ENCODE measurements at places on chromosomes 4 and X.

DNA sequence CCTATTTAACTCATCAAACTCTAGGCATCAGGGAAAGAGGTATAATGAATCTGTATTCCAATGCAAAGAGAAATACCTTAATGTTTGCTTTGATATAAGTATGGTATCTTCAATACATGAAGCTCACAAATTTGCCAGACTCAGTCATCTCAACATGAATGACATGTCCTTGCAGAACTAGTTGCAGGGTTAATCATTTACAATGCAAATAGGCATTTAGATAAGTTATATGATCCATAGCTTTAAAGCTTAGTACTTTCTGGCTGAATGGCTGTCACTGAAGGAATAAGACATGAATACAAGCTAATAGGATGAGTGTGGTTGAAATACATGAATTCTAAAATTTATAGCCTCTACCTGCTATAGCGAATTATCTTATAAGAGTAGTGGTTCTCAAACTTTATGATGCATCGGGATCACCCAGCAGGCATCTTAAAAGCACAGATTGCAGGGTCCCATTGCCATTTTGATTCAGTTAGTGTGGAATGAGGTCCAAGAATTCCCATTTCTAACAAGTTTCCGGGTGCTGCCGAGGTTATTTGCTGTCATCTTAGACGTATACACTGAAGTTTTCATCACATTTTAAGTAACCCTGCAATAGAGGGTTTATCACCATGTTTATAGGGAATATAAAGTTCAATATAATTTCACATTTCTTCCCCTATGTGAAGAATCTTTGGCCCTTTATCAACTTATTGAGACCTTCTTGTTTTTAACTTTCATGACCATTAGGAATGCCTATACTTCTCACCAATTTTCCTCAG is 439.2 kb downstream of the ARHGAP24 start:
- DNase-seq = no peak

GRCh38 chrX:132648895-132649294 is 160.1 kb upstream of the MBNL3 start:
- no peak for DNase-seq

- no peak for DNase-seq
These were observed 232.2 kb upstream of the SLIT2 start for GRCh38 chr4:20019310-20020015.

DNA sequence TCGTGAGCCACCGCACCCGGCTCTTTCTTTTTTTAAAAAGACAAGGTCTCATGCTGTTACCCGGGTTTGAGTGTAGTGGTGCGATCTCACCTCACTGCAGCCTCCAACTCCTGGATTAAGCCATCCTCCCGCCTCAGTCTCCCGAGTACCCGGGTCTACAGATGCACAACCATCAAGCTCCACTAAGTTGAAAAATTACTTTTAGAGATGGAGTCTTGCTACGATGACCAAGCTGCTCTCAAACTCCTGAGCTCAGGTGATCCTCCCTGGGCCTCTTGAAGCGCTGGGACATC is 2.0 kb downstream of the SLC25A6 start:
- DNase-seq = no peak

DNA sequence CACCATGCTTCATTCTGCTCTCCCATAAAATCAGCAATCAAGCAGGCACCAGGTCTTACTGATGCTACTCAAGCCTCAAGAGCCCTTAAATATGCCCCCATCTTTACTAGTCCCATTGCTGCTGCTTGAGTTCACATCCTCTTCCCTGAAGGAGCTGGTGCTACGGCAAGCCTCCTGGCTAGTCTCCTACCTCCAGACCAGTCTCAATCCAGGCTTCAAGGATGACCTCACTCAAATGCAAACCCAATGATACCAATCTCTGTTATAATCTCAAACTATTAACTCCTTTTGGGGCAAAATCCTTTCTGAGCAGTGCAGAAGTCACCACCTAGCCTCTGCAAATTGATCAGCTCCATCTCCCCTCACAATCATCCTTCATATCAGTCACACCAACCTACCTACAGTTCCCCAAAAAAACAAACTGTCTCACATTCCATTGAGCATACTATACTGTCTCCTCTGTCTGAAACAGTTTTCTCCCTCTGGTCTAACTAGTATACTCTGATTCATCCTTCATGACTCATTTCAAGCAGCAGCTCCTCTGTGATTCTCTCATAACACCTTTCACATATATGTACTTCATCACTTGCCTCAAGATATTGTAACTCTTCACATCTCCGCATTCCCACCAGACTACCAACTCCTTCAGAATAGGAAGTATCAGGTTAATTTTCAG is 30.0 kb downstream of the PAPSS1 start:
- DNase-seq = no peak

- peak; percentile 35 for DNase-seq
These were observed 45.6 kb downstream of the SMARCA5 start for GRCh38 chr4:143558823-143559756.

GRCh38 chr4:181962321-181962720 is 280.9 kb upstream of the TENM3 start:
- DNase-seq = no peak

DNA sequence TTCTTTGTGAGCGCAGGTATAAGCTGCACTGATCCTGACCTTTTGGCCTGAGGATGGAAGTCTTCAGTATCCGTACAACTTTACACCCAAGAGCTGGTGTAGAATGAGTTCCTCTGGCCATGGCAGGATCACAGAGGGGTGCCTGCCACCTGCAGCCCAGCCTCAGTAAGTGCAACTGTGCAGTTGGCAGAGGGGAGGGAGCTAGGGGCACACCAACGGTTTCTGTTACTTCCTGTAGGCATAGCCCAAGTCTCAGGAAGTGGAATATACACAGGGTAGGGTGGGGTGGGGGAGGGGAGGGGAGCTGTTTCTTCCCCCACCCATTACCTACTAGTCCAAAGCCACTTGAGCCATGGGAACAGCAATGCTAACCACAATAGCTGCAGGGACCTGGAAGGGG is 85.4 kb upstream of the GBA3 start:
- no peak for DNase-seq

- no peak for DNase-seq
These were observed 23.4 kb downstream of the ELF2 start for GRCh38 chr4:139153411-139154133.
